Activated CD4-positive, alpha-beta T cell treated with anti-CD3 and anti-CD28 coated beads, Interleukin-2, Interleukin-6, amounts not matched to agents 100 ng/mL and 50 ng/mL, durations not matched to agents 16 hours and 8 hours (primary cell): ENCODE measurements at places on chromosomes 2 and 18.
A peak's percentile ranks its signal among the peaks of the same experiment; 100 is the strongest.

- no peak for DNase-seq
Measured at GRCh38 chr2:110864176-110864575, 131.8 kb downstream of the ACOXL start.

- DNase-seq = no peak
Measured at GRCh38 chr2:80326214-80326613, 21.7 kb upstream of the LRRTM1 start.

GRCh38 chr2:18317017-18317416, 243.4 kb downstream of the RDH14 start:
- no peak for DNase-seq

DNA sequence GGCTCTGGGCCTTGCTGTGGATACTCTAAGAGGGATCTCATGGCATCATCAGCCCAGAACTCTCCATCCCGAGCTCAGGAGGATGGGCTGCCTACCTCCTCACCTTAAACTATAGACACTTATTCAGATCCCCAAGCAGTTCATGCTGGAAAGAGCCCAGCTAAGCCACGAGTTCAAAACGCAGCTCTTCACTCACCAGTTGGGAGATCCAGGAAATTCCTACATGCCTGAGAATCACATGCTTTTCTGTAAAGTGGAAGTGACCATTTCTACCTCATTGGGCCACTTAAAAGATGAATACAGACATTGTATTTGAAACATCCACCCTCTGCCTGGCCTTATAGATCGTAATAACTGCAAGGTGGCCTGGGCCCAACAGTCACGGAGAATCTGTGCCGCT, 6.6 kb downstream of the ATOH8 start:
- DNase-seq = no peak

- no peak for DNase-seq
Measured at GRCh38 chr2:85257359-85257969, 70.3 kb downstream of the TGOLN2 start.

GRCh38 chr2:201872591-201872990, 66.3 kb downstream of the CDK15 start:
- DNase-seq = no peak

DNA sequence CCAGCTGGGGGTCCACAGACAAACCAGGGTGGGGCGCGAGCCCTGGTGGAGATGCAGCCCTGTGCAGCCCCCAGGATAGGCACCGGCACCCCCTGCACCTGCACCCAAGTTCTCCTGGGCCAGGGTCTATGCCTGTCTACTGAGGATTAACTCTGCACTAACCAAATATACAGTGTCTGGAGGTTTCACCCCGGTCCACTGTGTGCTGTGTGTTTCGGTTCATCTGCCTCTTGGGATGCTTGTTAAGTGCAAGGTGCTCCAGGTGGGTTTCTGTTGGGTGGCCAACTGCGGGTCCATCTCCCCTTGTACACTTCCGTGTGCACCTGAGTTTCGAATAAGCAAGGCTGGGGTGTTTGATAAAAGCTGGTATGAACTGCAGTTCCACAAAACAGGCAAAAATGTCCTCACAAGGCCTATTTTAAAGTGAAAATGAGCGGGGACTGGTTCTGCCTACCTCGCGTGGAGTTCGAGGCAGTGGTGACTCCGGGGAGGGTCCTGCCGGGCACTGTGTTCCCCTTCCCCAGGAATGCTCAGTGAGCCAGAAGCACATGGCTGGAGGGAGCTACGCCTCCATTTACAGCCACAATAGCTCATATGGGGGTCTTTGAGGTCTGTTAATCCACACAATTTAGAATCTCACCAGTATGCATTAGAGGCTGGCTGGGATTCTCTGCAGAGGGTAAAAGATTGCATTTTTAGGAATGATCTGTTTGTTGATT, 70.7 kb downstream of the EDAR start:
- DNase-seq = no peak

- DNase-seq = no peak
Measured at GRCh38 chr2:72263776-72264060, 116.1 kb upstream of the CYP26B1 start.

GRCh38 chr2:237867465-237867864, 8.0 kb downstream of the RAMP1 start:
- no peak for DNase-seq

- DNase-seq = no peak
Measured at GRCh38 chr2:224400886-224401632, 848 bp downstream of the FAM124B start.

GRCh38 chr2:96788442-96789244, 27.4 kb upstream of the CNNM3 start:
- DNase-seq = no peak

- DNase-seq = no peak
Measured at GRCh38 chr2:24349097-24349496, 11.2 kb downstream of the ITSN2 start.

DNA sequence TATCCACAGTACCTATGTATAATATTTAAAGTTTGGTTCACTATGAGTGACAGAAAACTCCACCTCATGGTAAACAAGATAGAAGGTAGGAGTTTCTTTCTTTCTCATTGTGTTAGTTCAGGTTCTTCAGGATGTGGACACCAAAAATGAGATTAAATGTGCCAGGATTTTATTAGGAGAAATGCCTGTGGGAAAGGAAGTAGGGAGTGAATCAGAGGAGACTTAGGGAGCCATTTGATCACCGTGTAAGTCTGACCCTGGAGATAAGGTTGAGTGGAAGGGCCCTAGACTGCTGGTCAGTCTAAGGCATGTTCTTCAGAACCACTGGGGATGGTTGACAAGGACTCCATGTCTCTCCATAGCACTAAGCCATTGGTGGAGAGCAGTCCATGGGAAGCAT, 8.1 kb downstream of the AOX1 start:
- DNase-seq = no peak

- DNase-seq = no peak
Measured at GRCh38 chr2:215572341-215572848, 136.5 kb upstream of the FN1 start.

DNA sequence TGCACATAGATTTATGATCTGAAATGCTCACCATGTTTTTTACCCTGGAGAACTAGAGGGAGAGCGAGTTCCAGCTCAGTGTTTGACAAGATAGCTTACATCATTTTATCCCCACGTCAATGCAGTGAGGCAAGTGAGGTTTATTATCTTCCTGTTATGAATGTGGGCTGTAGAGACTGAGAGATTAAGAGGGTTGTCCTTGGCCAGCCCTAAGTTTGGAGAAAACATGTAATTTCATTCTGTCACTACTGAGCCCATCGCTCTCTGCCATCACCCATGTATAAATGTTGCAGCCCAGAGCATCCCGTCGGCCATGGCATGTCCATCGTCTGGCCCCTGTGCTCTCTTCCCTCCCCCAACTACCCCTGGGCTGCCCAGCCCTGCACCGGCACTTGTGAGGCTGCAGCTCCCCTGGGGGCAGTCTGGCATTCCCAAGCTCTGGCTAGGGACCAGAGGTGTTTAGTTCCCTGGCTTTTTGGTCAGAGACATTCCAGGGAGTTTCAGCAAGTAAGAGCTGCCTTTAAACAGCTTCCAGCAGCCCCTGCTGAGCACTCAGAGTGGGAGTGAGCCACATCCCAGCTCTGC, 136.7 kb downstream of the ANTXR1 start:
- DNase-seq = no peak

- DNase-seq = no peak
Measured at GRCh38 chr18:37955201-37955600, 389.6 kb upstream of the CELF4 start.

DNA sequence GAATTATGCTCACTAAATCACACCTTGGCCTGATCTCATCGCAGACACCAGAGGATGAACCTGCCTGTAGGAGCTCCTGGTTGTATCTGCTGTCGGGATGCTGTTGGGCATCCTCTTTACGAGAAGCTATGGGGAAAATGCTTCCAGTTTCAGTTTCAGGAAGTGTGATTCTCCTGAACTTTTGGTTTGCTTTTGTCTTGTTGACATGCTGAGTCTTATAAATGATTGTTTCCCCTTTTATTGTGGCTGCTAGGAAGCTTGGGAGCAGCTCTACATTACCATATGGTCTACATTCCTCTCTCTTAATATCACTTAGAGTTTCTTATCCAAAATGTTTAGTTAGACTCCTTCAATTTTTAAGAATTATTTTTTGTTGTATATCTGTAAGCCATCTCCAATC, 227.5 kb downstream of the MTX2 start:
- DNase-seq = no peak

GRCh38 chr2:237222178-237222577, 136.5 kb downstream of the COPS8 start:
- no peak for DNase-seq

DNA sequence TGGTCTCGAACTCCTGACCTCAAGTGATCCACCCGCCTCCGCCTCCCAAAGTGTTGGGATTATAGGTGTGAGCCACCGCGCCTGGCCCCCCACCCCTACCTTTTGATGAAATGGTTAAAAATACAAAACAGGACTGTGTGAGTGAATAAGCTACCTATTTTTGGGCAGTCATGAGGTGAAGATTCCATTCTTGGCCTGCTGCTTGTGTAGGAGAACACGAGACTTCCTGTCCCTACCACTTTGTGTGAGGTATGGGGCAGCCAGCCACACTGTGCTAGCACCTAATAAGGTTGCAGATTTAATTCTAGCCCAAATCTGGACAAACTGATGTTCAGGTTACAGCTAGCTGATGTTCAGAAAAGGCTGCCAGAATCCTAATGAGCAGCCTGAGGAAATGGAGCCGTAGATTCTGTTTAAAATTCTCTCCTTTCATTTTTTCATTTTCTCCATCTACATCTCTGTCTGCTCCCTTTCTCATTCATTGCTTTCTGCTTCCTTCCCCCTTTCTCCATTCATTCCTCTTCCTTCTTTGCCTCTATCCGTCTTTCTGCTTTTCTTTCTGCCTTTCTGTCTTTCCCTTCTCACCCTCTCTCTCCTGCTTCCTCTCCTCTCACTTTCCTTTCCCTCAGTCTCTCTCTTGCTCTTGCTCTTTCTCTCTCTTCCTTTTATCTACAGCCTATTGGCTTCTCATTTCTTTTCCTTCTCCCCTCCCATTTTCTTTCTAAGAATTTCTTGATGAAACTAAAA, 4.6 kb upstream of the LTBP1 start:
- DNase-seq = no peak

DNA sequence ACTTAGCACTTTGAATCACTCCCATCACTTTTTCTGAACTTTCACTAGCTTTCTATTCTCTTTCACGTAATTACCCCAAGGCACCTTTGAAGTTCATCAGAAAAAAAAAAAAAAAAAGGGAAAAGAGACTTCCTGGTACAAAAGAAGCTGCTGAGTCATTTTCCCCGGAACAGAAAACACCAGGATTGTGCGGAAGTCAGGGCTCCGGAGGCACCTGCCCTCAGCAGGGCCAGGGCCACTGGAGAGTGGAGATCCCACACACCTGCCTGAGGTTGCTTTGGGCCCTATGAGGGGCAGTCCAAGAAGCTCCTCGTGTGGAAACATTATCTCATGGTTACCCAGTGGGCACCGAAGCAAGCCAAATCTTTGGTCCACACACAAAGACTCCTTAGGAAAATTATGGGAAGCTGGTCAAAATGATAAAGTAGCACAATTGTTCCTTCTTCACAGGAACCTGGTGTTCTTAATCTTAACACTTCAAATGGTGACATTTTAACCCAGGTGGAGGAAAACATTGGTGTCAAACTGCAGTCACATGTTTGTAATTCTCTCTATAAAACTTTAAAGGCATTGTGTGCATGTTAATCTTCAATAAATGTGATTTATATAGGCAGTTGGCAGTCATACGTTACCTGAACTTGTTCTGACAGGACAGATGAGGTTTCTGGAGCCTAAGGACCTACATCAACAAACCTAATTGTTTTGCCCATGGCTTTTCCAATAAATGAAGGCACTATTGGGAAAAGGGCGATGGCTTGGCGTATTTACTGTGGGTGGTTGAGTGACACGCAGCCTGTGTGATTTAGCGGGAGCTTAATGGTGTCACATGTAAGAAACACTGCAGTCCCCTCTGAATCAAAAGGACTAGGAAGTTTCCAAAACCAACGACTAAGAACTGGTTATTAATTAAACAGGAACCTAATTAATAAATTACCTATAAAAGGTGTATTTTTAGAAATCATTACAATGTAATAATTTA, 23.4 kb upstream of the FAM110C start:
- DNase-seq = no peak

GRCh38 chr2:174615871-174616436, 18.4 kb upstream of the WIPF1 start:
- DNase-seq = peak; percentile 49

DNA sequence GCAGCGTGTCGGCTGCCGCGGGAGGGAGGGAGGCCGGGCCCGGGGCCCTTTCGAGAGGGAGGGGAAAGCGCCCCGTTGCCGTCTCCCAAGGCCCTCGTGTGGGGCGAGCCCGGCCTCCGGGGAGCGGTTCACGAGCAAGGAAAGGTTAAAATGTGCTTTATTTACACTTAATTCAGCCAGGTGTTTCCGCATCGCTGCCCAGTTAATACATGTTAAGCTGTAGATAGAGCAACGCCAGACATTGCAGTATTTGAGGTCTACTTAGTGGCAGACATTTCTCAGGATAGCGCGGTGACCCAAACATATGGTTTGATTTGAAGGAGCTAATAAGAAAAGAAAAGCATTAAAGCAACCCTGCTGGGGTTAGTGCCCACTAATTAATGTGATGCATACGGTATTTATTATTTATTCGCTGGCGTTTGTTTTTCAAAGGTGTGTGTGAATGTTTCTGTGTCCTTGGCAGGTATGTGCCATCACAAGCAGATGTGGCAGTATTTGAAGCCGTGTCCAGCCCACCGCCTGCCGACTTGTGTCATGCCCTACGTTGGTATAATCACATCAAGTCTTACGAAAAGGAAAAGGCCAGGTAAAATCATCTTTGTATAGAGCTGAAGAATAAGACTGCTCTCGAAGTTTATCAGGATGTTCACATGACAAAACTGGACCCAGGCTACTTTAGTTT, 571 bp downstream of the EEF1B2 start:
- DNase-seq = no peak

- no peak for DNase-seq
Measured at GRCh38 chr2:140565756-140566155, 1565.1 kb downstream of the LRP1B start.

GRCh38 chr2:217064234-217065011, 204.6 kb upstream of the TNP1 start:
- no peak for DNase-seq

DNA sequence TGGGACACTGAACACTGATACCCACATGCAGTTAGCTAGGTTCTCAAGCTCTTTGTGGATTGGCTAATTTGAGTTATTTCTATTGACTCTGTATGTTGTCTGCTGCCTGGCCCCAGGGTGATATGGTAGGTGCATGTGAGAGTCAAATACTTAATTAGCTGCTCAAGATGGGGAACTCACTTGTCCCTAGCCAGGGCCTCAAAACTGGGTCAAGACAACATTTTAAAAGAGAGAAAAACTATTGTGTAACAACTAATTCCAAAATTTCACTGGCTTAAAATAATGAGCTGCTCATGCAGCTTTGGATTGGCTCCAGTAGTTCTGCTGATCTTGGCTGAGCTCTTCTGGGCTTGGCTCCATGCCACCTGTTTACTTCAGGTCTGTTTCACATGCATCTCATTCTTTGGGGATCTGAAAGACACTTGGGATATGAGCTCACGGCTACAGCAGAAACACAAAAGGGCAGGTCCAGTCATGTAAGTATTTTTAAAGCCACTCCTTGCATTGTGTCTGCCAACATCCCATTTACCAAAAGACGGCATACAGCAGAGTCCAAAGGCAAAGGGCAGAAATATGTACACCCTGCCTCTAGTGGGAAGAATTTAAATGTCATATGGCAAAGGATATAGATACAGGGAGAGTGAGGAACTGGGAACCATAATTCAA, 716.8 kb downstream of the SUCLG1 start:
- no peak for DNase-seq

- DNase-seq = no peak
Measured at GRCh38 chr18:60112369-60112768, 212.6 kb downstream of the PMAIP1 start.
